C1 segment of cervical spinal cord (tissue), 14 donors: ENCODE measurements at places on chromosomes 6 and 20.

DNA sequence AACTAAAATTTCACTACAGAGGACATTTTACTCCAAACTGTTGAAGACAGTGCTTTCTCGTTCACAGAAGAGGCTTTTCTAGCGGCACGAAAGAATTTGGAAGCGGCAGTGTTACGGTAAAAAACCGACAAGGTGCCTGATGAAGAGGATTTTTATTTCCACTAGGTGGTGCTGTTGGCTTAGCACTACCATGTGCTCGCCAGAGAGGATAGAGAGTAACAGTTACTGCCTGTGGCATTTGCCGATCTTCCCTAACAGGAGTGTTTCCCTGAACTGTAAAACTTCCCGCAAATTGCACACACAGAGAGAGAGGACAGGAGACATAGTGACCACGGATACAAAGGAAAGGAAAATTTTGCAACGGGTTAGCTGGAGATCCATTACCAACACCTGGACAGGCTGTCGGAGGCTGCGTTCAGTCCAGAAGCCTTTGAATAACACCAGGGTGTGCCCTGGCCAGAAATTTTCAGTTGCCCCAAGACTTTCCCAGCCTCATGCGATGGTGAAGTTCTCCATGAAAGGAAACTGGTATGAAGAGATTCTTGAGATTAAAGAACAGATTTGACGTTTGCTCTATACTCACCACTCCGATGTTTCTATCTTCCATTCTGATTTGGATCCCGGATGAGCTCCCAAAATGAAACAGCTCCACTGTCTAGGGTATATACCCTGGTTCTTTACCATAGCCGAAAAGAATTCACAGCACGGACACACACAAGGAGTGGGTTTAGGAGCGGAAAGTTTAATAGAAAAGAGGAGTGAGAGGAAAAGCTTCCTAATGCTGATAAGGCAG is 48.1 kb downstream of the HLA-DPB1 start:
- no peak for DNase-seq

GRCh38 chr6:148998704-148999103 is 251.9 kb downstream of the UST start:
- no peak for DNase-seq

DNA sequence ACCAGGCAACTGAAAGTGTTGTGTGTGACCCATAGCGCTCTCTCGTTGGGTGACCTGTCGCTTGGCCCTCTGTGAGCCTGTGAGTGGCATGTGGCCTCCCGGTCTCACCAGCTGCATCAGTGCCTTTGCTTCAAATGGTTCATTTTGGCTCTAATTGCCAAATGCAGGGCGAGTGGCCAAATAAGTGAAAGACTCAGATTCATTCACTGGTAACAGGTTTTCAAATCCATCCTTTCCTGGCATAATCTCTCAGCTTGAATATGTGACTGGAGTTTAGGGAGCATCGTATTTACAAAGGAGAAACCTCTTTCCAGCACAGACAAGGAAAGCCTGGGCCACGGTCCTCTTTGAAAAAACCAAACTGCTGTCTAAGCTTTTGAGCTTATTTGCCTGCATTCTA is 321.6 kb upstream of the QKI start:
- no peak for DNase-seq

DNA sequence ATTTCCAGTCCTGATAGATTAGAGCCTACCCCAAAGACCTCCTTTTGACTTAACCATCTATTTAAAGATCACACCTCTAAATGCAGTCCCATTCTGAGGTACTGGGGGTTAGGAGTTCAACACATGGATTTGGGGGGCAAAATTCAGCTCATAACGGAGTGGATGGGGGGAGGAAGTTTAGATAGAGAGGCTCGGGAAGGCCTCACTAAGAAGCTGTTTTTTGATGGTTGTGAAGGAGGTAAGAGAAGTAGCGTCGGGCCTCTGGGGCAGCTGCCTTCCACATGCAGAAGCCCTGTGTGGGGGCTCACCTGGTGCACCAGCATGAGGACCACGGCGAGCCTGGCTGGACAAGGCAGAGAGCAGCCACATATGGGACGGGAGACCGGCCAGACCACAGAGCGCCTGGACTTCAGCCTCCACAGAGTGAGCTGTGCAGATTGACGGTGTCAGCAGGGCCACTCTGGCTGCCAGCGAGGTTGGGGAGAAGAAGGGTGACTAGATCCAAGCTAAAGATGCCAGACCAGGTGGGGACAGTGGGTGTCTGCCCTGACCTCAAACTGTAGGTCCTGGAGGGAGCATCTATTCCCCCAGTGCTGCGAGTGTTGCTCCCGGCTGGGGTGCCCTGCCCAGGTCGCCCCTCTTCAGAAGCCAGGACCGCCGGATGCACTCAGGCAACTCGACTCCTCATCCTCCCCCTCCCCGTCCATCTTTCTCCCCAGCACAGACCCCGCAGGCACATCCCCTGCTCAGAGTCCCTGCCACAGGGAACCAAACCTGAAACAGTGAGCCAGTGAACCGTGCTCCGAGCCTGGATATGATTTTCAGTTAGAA is 5.1 kb upstream of the SYNJ2 start:
- DNase-seq = no peak

DNA sequence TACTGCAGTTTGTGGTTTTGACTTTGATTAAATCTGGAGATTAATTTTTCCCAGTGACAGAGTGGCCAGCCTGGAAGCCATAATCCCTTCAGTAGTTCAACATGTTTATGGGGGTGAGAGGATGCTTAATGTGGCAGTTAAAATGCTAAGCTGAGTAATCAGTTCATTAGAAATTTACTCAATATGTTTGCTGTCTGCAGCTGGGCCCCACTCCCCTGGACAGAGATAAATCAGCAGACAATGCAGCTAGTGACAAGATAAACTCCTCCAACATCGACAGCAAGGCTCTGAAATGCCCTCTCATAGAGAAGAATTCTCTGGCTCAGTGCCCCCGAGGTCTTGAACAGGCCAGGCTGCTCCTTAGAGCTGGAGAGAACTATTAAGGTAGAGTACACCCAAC is 101.9 kb downstream of the LRFN2 start:
- no peak for DNase-seq
